ENCODE measurements at places on chromosomes 3 and 15.

DNA sequence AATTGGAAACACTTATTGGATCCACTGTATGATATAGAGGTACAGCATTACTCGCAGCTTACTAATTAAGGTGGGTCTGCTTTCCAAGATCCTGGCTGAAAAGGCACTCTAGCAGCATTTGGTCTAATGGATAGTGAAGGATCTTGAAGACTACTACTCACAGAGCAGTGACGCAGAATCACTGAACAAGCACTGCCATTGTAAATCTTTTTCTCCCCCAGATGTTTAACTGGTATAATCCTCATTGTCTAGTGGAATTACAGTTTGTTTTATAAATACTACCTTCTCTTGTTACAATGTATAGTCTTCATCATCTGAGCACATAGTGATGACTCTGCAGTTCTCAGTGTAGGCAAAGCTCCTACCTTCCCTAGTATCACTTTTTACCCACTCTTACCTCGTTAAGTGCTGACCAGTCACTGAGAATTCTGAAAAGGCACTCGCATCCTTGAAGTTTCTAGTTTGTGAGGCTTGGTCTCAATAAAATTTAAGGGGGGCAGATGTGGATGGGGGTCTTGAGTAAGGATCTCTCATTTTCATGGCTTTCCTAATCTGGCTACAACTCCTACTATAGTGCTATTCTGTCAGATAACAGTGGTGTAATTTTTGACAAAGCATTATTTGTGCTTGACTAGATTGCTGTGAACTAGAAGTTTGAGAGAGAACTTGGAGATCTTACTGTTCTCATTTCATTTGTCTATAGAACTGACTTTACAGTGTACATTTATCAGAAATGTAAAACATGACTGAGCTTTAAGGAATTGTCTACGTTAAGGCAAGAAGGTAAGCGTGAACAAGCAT is 23.2 kb downstream of the MAPK6 start:
- DNase-seq: no peak
- H3K27me3 ChIP-seq: no peaks in the 10 kb centered on the region
- H3K4me3 ChIP-seq: no peak overlapping the region
- H3K27ac ChIP-seq: no peak overlapping the region
- peaks cover 58% of the 10 kb centered on the region for H3K4me1 ChIP-seq

DNA sequence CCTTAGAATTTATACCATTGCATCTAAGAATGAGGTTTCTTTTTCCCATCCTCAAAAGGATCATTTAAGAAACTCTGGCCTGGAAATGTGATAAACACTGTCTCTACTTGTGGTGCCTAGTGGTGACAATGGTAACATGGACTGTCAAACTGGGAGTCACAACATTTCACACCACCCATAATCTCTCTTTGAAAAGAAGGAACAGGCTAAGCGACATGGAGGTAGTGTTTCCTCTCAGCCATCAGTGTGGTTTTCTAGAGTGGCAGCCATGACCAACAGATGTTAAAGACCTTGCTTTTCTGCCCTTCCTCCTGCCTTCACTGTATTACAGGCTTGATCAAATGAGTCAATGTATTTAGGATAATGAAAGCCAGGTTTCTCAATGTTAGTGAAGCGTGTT is 283.1 kb upstream of the STAC start:
- no peak for DNase-seq
- no peaks in the 10 kb centered on the region for H3K4me1 ChIP-seq
- H3K27ac ChIP-seq: no peak overlapping the region
- peaks cover 1% of the 10 kb centered on the region for H3K27me3 ChIP-seq
- H3K36me3 ChIP-seq: no peaks in the 10 kb centered on the region
- no peak overlapping the region for H3K4me3 ChIP-seq

- no peaks in the 10 kb centered on the region for H3K36me3 ChIP-seq
- H3K4me1 ChIP-seq: peaks cover 19% of the 10 kb centered on the region
- no peak for DNase-seq
- H3K27ac ChIP-seq: peak overlapping the region; percentile 93
Observed at GRCh38 chr15:75023872-75024636, 664 bp downstream of the PPCDC start.

DNA sequence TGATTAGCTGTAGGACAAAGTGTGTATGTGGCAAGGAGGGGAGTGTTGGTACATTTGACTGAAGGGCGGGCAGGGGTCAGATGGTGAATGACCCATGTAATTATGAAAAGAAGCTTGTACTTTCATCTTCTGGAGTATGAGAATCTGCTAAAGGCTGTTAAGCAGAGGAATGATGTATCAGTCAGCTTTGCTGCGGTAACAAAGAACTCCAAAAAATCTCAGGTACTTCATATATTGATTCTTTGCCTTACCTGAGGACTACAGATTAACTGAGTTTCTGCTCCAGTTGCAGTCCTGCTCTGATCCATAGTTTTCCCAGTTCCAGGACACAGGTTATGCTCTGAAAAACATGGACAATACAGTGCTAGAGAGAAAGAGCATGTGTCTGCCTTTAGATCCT is 115.1 kb downstream of the NEK11 start:
- no peaks in the 10 kb centered on the region for H3K27me3 ChIP-seq
- H3K27ac ChIP-seq: no peak overlapping the region
- DNase-seq: no peak
- H3K36me3 ChIP-seq: no peaks in the 10 kb centered on the region

DNA sequence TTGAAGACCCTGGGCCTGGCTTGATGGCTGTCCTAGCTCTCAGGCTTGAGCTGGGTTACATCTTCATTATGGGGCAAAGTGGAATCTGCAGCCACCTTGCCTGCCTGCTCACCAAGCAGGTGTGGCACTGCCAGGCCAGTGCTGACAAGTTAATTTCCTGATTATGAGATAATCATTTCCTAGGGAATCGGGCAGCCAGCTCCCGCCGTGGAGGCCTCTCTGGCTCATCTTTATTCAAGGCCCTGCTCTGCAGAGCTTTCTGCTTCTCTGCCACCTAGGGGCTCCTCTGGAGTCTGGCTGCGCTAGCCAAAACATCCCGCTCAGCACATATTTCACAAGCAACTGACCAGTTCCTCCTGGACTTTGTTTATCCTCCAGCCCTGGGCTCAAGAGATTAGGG is 9.9 kb downstream of the LOXL1 start:
- H3K4me1 ChIP-seq: no peaks in the 10 kb centered on the region
- no peak for DNase-seq
- H3K36me3 ChIP-seq: no peaks in the 10 kb centered on the region
- H3K4me3 ChIP-seq: no peak overlapping the region
- H3K27ac ChIP-seq: no peak overlapping the region

DNA sequence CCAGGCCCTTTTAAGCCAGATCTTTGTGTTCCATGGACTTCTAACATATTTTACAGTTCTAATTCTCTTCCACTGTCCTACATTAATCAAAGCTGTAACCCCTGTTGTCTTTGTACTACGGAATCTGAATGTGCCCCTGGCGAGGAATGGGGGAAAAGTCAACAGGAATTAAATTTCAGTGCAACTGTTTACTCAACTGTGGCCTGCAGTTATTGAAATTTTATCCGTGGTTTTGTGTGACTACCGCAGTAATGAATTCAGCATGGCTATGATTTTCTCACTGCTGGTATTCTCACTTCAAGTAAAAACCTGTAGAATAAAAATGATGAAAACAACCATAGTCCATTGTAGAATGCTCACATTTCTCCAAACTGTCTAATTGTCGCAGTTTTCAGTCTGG is 388.0 kb downstream of the FOXP1 start:
- peak overlapping the region; percentile 76 for H3K27ac ChIP-seq
- H3K4me1 ChIP-seq: peaks cover 71% of the 10 kb centered on the region
- no peak for DNase-seq
- H3K27me3 ChIP-seq: no peaks in the 10 kb centered on the region

GRCh38 chr15:34717729-34718128 is 37.1 kb downstream of the GJD2 start:
- H3K27me3 ChIP-seq: peaks cover 20% of the 10 kb centered on the region
- no peak for DNase-seq
- H3K4me1 ChIP-seq: peaks cover 2% of the 10 kb centered on the region
- H3K36me3 ChIP-seq: no peaks in the 10 kb centered on the region

DNA sequence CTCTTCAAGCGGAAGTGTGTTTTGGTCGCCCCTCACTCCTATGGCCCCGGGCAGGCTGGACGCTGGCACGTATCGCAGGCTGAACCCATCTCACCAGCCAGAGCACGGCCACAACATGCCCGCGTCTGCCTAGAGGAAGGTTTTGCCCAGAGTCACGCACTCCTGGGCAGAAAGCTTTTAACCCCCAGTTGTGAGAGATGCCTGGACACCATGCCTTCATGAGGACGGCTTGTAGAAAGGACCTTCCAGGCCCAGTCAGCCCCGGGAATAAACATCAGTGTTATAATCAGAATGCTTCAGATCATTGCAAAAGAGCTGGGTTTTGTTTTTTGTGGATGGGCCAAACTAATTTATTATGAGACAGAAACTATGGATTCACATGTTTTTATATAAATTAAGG is 16.5 kb downstream of the CYFIP1 start:
- H3K27me3 ChIP-seq: no peaks in the 10 kb centered on the region
- no peak for DNase-seq
- H3K4me3 ChIP-seq: no peak overlapping the region
- H3K4me1 ChIP-seq: peaks cover 2% of the 10 kb centered on the region
- no peaks in the 10 kb centered on the region for H3K36me3 ChIP-seq

- peak overlapping the region; percentile 19 for H3K27ac ChIP-seq
- peaks cover 1% of the 10 kb centered on the region for H3K27me3 ChIP-seq
- H3K4me3 ChIP-seq: no peak overlapping the region
Observed at GRCh38 chr3:56321383-56321782, 146.9 kb downstream of the ERC2 start.

DNA sequence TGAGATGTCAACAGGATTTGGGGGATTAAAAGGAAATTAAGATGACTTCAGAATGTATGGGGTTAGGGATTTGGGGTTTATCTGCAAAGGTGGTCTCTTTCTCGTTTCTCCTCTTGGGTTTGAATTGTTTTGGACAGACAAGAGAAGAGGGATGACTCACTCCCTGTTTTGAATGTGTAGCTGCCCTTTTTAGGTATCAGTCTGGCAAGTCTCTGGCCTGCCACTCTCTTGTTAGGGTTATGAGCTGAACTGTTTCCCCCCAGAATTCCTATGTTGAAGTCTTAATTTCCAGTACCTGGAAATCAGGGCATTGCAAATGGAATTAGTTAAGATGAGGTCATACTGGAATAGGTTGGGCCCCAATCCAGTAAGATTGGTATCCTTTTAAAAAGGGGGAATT is 291.7 kb downstream of the MEX3B start:
- H3K4me1 ChIP-seq: no peaks in the 10 kb centered on the region
- no peak overlapping the region for H3K4me3 ChIP-seq
- no peak overlapping the region for H3K27ac ChIP-seq
- H3K36me3 ChIP-seq: no peaks in the 10 kb centered on the region
- DNase-seq: no peak
- H3K27me3 ChIP-seq: no peaks in the 10 kb centered on the region

- H3K27me3 ChIP-seq: peaks cover 3% of the 10 kb centered on the region
- no peaks in the 10 kb centered on the region for H3K36me3 ChIP-seq
- DNase-seq: no peak
- peaks cover 25% of the 10 kb centered on the region for H3K4me1 ChIP-seq
- H3K27ac ChIP-seq: no peak overlapping the region
Observed at GRCh38 chr3:124780761-124781475, 50.7 kb downstream of the UMPS start.

DNA sequence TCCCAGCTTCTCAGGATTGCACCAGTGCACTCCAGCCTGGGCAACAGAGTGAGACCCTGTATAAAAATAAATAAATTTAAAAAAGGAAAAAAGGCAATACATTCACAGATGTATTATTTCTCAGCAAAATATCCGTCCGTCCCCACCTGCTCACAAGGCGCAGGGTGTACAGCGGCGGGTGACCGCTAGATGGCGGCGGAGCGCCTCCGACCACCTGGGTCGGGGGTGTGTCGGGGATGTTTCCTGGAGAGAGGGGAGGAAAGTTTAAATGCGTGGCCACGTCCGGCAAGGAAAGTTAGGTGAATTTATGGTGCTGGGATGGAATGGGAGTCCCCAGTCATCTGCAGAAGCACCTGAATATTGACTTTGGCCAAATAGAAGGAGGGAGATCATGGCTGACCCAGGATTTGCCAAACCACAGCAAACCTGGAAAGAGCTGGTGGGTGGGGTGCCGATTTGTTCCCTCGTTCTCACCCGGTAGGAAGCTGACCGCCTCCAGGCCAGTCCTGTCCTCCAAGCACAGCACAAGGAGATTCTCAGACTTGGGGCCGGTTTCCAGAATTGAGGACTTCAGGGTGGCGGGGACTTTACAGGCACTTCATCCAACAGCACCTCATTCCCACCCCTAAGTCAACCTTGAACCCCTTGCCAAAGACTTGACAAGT is 88.3 kb downstream of the TMEM266 start:
- H3K4me3 ChIP-seq: no peak overlapping the region
- peak; percentile 82 for DNase-seq
- H3K36me3 ChIP-seq: no peaks in the 10 kb centered on the region
- peaks cover 32% of the 10 kb centered on the region for H3K4me1 ChIP-seq
- no peak overlapping the region for H3K27ac ChIP-seq
- H3K27me3 ChIP-seq: peaks cover 45% of the 10 kb centered on the region

GRCh38 chr3:186162221-186162620 is 53.3 kb upstream of the ETV5 start:
- H3K36me3 ChIP-seq: no peaks in the 10 kb centered on the region
- H3K27me3 ChIP-seq: peaks cover 22% of the 10 kb centered on the region
- no peak for DNase-seq
- no peaks in the 10 kb centered on the region for H3K4me1 ChIP-seq

- H3K4me3 ChIP-seq: no peak overlapping the region
- H3K27ac ChIP-seq: no peak overlapping the region
- H3K36me3 ChIP-seq: peaks cover 16% of the 10 kb centered on the region
- H3K27me3 ChIP-seq: no peaks in the 10 kb centered on the region
- DNase-seq: no peak
Observed at GRCh38 chr15:57253500-57253899, 122.8 kb upstream of the CGNL1 start.

- H3K27ac ChIP-seq: no peak overlapping the region
- DNase-seq: no peak
- H3K4me1 ChIP-seq: peaks cover 11% of the 10 kb centered on the region
- H3K36me3 ChIP-seq: peaks cover 2% of the 10 kb centered on the region
- no peaks in the 10 kb centered on the region for H3K27me3 ChIP-seq
Observed at GRCh38 chr3:14691239-14691638, 16.3 kb downstream of the C3orf20 start.

DNA sequence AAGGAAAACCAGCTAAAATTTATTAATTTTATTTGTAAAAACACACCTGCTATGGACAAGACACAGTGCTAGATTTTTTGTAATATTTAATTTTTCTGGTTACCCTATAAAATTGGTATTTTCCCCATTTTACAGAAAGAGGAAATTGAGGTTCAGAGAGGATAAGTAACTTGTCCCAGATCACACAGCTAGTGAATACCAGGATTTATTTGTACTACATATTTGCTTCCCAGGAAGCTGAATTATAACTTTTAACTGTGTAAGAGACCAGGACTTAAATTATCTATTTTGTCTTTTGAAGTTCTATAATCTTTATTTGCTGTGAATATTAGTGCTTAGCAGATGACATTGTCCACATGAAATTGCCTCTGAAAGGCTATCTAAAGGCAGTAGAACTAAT is 49.7 kb downstream of the MAP2K5 start:
- peaks cover 10% of the 10 kb centered on the region for H3K36me3 ChIP-seq
- no peaks in the 10 kb centered on the region for H3K27me3 ChIP-seq
- no peak overlapping the region for H3K4me3 ChIP-seq
- no peaks in the 10 kb centered on the region for H3K4me1 ChIP-seq
- no peak overlapping the region for H3K27ac ChIP-seq

GRCh38 chr15:93066834-93067648 is 22.0 kb downstream of the RGMA start:
- no peaks in the 10 kb centered on the region for H3K36me3 ChIP-seq
- peaks cover 2% of the 10 kb centered on the region for H3K4me1 ChIP-seq
- DNase-seq: no peak
- peaks cover 22% of the 10 kb centered on the region for H3K27me3 ChIP-seq
- H3K4me3 ChIP-seq: no peak overlapping the region

Measured in activated naive CD8-positive, alpha-beta T cell treated with anti-CD3 and anti-CD28 coated beads, Interleukin-2, amount 50 U/mL, for 24 hours (primary cell).